ENCODE measurements at places on chromosomes 5 and 9.
A peak's percentile ranks its signal among the peaks of the same experiment; 100 is the strongest.

DNA sequence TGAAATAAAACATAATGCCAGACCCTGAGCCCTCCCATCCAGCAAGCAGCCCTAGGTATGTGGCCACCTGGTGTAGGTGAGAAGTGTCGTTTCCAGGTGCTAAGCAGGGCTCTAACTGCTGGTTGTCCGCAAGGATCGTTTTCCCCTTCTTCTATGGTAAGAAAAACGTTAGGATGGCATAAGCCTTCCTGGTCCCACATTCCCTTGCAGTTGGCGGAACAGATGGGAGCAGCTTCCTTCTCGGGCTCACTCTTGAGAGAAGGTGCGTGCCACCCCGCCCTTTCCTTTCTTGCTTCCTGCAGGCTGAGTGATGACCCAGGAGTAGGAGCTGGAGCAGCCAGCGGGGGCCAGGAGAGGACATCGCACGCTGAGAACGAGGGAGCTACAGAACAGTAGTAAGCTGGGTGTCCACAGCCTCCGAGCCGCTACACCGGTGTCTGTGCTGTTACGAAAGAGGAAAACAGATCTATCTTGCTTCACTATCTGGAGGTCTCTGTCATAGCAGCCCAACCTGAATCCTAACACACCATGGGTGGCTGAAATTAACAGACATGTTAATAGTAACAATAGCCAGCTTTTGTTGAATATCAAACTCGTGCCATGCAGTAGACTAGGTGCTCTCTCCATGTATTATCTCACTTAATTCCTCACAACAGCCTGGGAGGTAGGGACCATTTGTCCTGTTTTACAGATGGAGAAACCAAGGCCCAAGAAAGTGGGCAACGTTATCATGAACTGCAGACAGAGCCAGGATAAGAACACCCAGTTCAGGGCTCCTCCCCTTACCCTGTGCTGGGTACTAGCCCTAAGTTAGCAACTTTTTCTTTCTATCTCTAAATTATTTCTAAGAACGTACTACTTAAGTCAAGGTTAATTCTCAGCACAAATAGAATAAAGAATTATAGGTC, 139.8 kb downstream of the COL23A1 start:
- no peak overlapping the region for H3K27ac ChIP-seq
- no peaks in the 10 kb centered on the region for H3K4me1 ChIP-seq
- H3K4me3 ChIP-seq, result no peak overlapping the region
- DNase-seq, result no peak
- peaks cover 16% of the 10 kb centered on the region for H3K27me3 ChIP-seq
- no peaks in the 10 kb centered on the region for H3K36me3 ChIP-seq

GRCh38 chr5:134577022-134577795, 51.7 kb downstream of the JADE2 start:
- H3K4me3 ChIP-seq, result no peak overlapping the region
- peak overlapping the region; percentile 66 for H3K27ac ChIP-seq
- peaks cover 52% of the 10 kb centered on the region for H3K4me1 ChIP-seq
- DNase-seq, result peak; percentile 79

- H3K4me1 ChIP-seq, result no peaks in the 10 kb centered on the region
- H3K36me3 ChIP-seq, result peaks cover 9% of the 10 kb centered on the region
- H3K4me3 ChIP-seq, result no peak overlapping the region
- no peak overlapping the region for H3K27ac ChIP-seq
- no peaks in the 10 kb centered on the region for H3K27me3 ChIP-seq
These were observed 59.5 kb downstream of the CAMSAP1 start for GRCh38 chr9:135847833-135848232.

- no peaks in the 10 kb centered on the region for H3K36me3 ChIP-seq
- no peaks in the 10 kb centered on the region for H3K27me3 ChIP-seq
- peak; percentile 55 for DNase-seq
- no peaks in the 10 kb centered on the region for H3K4me1 ChIP-seq
- H3K4me3 ChIP-seq, result no peak overlapping the region
These were observed 294.9 kb downstream of the NR3C1 start for GRCh38 chr5:143108498-143109128.

GRCh38 chr5:171749365-171749764, 36.3 kb upstream of the SMIM23 start:
- H3K4me3 ChIP-seq, result no peak overlapping the region
- H3K27ac ChIP-seq, result no peak overlapping the region
- DNase-seq, result no peak
- H3K27me3 ChIP-seq, result no peaks in the 10 kb centered on the region
- no peaks in the 10 kb centered on the region for H3K4me1 ChIP-seq

GRCh38 chr5:93281980-93282772, 298.8 kb downstream of the NR2F1-AS1 start:
- no peaks in the 10 kb centered on the region for H3K36me3 ChIP-seq
- no peaks in the 10 kb centered on the region for H3K27me3 ChIP-seq
- H3K4me3 ChIP-seq, result no peak overlapping the region
